ENCODE measurements at places on chromosomes 16 and 17. TPM values are rescaled to one million over a fixed set of nuclear protein-coding genes. Genes with fewer than 3 reads are reported as not detected.

CANT1 gene
- total RNA-seq: 23.1 TPM

BAHCC1 gene
- 9.1 TPM for total RNA-seq

GRCh38 chr17:54085020-54085419 is 262.3 kb downstream of the KIF2B start:
- DNase-seq: no peak

- DNase-seq: no peak
These were observed 384.7 kb upstream of the EEF2KMT start for GRCh38 chr16:5482256-5482655.

DNA sequence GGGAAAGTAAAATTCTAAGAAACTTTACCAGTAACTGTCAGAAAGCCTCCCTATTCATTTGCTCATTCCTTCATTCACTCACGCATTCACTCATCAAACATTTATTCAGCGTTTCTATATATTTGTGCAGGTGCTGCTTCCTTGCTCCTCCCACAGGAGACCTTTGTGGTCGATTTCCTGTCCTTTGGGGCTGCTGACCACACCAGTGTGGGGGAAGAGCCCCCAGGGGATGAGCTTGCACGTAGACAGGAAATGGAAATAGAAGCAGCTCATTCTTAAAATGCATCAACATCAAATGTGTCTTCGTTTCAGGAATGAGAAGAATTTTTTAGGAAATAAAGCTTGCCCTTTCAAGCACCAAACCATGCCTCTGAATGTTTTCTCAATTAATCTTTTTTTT is 9.6 kb downstream of the PIK3R6 start:
- DNase-seq: no peak

GRCh38 chr17:8916466-8916865 is 49.0 kb upstream of the PIK3R6 start:
- DNase-seq: no peak
